CD4-positive, CD25-positive, alpha-beta regulatory T cell (primary cell): ENCODE measurements at places on chromosomes 5 and 9. TPM values are rescaled to one million over a fixed set of nuclear protein-coding genes. Genes with fewer than 3 reads are reported as not detected.

The ELAVL2 gene
- total RNA-seq = not detected

DNA sequence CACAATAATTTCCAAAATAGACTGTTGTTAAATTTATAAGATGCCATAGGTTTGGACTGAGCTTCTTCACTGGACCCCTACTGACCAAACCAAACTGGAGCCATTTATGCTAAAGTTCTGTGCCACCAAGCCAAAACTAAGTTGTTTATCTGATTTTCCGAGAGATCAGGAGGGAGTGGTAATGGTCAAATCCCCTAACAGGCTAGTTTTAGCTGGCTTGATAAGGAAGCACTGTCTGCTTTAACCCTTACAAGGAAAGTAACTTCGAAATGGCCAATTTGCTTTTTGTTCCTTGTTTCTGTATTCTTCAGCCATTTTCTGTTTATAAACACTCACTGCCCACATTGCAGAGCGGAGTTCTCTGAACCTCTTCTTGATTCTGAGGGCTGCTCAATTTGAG lies 246.8 kb upstream of the TUT7 start:
- no peak for DNase-seq
- no peaks in the 10 kb centered on the region for H3K4me1 ChIP-seq
- no peak overlapping the region for H3K4me3 ChIP-seq
- H3K36me3 ChIP-seq = no peaks in the 10 kb centered on the region
- H3K27ac ChIP-seq = no peak overlapping the region
- no peaks in the 10 kb centered on the region for H3K27me3 ChIP-seq

DNA sequence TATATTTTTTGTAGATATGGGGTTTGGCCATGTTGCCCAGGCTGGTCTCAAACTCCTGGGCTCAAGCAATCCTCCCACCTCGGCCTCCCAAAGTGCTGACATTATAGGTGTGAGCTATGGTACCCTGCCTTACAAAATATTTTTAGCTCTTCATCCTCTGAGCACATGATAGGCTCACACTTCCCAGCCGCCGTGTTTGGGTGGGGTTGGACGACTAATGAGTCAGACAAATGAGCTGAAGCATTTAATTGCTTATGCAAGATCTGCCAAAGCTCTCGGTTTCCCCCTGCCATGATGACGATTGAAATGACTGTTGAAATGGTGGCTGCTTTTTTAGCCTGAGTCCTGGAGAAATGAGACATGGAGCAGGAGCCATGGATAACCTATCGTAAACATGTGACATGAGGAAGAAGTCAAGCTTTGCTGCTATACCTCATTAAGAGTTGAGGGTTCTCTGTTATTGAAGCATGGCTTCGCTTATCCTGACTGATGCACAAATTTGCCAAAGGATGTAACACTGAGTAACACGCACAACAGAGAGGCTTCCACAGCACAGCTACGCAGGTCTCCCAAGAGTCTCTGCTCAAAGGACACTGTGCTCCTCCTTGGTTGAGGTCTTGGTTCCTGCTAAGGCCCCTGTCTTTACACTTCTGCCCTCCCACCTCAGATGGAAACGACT lies 48.2 kb upstream of the GFPT2 start:
- no peak for DNase-seq
- H3K4me3 ChIP-seq = no peak overlapping the region
- no peak overlapping the region for H3K27ac ChIP-seq
- no peaks in the 10 kb centered on the region for H3K36me3 ChIP-seq
- no peaks in the 10 kb centered on the region for H3K27me3 ChIP-seq
- no peaks in the 10 kb centered on the region for H3K4me1 ChIP-seq

The CCDC180 gene
- total RNA-seq = 9.1 TPM
